Central memory CD4-positive, alpha-beta T cell (primary cell): ENCODE measurements at places on chromosomes 2 and 18.

DNA sequence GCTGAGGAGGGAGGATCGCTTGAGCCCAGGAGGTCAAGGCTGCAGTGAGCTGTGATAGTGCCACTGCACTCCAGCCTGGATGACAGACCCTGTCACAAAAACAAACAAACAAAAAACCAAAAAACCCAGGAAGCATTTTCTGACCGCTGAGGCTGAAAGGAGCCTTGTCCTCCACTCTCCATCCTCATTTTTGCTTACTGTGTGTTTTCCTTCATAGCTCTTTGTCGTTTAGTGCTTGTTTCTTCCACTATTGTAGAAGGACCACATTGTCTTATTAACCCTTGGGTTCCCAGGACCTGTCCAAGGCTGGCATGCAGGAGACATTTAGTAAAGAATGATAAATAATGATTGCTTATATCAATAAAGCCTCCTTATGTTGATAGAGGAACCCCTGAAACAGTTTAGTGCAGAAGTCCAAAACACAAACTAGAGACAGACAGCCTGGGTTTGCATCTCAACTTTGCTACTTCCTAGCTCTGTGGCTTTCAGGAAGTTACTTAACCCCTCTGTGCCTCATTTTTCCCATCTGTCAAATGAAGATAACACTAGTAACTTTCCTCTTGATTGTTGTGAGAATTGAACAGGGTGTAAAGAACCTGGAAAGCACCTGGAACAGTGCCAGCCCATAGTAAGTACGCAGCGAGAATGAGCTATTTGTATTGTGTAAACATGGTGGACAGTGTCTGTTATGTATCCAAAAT, 126.0 kb downstream of the LPIN1 start:
- DNase-seq: peak; percentile 10

DNA sequence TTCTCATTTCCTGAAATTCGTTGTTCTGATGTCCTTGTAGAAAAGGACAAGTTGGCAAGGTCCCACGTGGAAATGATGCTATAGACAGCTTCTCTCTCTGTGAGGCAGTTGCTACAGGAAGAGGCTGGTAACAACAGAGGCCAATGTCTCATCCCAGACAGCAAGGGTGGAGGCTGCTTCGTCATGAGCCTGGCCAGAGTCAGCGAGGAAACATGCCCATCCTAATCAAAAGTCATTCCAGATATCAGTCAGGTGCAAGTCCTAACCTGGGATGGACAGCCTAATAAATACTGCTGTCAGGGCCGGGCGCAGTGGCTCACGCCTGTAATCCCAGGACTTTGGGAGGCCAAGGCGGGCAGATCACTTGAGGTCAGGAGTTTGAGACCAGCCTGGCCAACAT, 6.4 kb upstream of the SMAD7 start:
- DNase-seq: no peak

- no peak for DNase-seq
Observed at GRCh38 chr2:231191896-231192872, 6.2 kb upstream of the ARMC9 start.

DNA sequence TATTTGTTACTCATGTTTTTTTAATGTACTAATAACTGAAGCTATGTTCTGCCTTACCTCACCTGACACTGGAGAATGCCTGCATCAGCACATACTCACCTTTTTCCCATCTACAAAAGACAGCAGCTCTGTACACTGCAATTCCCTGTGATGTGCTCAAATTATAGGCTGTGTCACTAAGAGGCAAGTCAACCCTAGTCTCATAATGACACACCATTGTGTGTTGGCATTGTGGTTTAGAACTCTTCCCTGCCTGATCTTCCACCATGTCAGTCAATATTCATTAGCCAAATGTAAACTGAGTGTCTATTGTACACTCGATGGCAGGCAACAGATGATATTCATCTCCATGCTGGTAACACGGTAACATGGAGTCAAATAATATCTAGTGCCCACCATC, 332.1 kb upstream of the TCF4 start:
- DNase-seq: no peak

DNA sequence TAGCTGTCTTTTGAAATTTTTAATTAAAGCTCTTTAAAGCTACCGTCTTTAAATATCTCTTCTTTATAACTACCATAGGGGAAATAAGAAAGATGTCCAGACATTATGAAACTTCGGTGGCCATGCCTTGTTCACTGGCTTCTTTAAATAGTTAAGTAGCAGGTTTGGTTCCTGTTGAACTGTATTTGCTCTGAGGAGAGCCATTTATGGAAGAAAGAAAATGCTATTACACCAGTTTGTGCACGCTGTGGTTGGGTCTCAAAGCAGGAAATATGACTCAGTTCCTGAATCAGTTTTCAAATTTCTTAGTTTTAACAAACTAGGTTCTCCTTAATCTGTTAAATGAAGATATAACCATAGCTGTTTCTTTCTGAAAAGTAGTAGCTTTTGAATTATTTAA, 12.2 kb downstream of the ARPC2 start:
- DNase-seq: peak; percentile 48

DNA sequence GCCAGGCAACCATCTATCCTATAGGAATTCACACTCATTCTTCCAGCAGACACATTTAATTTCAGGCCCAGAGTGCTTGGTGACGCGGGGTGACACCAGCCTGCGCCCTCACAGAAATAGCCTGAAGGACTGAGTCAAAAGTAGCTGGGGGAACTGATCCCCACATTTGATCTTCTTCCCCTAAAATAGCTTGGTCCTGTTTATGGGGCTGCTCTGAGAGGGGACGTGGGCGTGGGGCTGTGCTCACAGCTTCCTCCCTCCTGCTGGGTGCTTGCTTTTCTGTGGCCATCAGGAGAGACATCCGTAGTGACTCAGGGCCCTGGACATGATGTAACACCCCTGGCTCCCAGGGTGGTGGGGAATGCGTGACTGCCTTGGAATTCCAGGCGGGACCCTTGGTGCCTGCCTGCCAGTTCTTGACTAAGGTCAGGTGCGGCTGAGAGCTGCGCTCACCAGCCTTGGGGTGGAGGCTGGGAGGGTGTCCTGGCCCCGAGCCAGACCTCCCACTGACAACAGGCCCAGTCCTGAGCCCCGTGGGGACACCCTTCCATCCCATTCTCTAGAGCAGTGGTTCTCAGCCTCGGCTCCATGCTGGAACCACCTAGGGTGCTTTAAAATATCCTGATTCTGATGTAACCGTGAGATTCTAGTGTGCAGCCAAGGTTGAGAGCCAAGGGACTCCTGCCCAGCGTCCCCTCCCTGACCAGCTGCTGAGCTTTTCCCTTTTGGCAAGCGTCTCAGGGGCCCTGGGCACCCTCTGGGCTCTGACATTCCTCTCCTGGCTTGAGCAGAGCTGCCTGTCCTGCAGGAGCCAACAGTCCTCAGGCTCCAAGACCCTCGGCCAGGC, 47.4 kb upstream of the SMAD7 start:
- no peak for DNase-seq

DNA sequence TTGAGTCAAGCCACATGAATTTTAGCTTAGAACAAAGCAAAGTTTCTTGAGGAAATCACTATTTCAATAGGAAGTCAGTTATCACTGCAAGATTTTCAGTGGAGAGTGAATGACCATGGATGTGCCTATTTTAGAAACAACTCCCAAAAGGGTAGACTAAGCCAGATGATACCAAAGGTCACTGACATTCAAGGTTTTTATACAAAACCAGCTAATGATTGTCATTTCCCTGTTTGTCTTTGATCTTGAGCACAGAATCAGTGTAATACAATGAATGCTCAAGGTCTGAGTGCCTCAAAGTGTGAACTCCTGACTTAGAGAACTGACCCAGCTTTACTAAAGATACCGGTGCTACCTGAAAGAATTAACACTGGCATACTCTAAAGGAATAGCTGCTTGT, 60.5 kb downstream of the CDH2 start:
- no peak for DNase-seq
